Kidney tubule cell (primary cell): ENCODE measurements at places on chromosomes 13 and 19.

DNA sequence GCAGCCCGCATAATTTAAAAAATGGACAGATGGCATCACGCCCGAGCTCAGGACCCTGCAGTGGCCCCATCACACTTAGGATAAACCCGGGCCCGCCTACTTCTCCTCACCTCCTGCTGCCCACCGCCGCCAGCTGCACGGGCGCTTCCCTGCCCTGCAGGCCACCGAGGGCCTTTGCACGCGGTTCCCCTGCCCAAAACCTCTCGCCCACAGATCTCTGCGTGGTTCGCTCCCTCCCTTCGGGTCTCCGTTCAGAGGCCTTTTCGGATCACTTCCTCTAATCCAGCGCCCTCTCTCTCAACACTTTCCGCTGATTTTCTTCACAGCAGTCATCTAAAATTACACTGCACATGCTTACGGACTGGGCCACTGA, 1.8 kb downstream of the SHISA7 start:
- no peak for DNase-seq

DNA sequence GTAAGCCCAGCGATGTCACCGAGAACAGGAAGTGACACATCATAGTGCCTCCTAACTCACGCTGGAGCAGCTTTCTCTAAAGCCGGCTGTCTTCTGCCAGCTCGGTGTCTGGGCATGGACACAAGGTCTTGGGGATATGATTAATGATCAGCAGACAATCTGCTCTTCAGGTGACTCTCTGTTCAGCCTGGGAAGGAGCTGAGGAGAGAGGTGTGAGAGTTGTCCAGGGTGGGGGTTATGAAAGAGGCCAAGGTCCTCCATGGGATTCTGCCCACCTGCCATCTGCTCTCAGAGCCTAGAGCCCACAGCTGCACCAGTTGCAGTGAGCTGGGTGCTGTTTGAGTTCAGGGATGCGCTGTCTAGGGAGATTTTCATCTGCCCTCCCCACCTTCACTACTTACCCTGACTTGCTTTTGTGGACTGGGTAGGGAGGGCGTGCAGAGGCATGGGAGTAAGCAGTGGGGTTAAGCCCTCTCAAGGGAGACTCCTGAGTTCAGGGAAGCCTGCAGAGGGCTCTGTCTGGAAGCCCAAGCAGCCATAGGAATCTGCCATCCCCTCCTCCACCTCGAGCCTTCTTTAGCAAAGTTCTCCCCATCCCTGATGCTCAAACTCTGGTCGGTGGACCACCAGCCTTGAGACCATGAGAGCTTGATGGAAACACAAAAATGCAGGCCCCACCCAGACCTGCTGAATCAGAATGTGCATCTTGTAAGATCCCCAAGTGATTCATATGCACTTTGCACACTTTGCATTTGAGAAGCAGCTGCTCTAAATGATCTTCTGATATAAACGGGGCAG, 539.7 kb downstream of the RFC3 start:
- DNase-seq = peak; percentile 93

DNA sequence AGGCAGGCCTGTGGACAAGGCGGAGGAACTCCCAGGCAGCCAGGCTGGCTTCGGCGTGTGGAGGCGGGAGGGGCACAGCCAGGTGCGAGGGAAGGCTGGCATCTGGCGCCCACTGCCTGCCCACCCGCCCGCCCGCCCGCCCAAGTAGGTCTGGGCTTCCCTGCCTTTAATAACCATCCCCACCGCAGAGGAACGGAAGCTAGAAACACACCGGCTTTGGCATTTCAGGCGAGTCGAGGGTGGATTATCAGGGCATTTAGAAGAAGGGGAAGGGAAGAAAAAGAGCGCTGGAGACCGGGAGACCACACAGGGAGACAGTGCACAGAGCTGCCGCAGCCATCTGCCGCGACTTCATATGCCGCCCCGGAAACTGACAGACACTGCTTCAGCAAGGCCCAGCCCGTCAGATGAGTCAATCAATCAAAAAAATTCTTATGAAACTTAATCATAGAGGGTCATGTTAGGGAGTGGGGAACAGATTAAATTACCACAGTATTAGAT, 199.7 kb downstream of the TSHZ3 start:
- DNase-seq = no peak

DNA sequence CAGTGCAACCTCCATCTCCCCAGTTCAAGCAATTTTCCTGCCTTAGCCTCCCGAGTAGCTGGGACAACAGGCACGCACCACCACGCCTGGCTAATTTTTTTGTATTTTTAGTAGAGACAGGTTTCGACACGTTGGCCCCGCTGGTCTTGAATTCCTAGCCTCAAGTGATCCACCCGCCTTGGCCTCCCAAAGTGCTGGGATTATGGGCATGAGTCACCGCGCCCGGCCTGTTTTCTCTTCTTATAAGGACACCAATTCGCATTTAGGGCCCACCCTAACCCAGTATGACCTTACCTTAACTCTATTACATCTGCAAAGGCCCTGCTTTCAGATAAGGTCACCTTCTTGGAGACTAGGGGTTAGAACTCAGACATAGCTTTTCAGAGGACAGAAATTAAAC, 35.1 kb downstream of the TMEM161A start:
- DNase-seq = no peak

DNA sequence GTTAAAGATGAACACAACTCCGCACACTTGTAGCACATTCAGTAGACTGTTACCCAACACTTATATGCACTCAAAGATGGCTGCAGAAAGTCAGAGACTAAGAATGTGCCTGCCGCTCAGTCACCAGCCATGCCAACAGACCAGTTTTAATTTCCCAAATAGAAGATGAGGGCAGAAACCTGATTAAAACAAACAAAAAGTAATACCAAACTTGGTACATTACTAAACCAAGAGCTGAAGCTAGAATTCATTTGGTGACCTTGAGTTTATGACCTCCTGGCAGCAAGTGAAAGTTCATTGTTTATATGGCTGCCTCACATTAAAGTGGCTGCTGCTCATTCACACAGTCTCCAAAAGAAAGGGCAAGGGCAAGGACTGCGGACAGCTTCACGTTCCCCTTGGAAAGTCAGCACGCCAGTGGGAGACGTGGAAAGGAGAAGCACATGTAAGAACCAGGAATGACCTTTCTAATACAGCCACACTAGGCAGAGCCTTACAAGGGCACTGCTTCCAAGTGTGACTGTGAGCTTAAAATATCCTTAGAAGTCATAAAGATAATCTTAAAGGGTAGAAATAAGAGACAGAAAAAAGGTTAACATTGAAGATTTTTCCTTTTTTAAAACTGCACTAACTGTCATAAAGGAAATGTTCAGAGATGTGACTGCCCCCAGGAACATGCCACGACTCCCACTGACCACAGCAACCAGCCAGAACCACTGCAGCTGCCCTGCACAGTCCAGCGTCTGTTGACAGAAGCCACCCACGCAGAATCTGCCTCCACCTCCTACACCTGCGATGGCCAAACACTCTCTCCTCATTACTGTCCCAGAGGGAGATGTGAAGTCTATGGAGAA, 73.5 kb downstream of the STK24 start:
- DNase-seq = no peak

- no peak for DNase-seq
Measured at GRCh38 chr13:51581148-51581820, 3.0 kb upstream of the WDFY2 start.

GRCh38 chr13:36069881-36070366, 61.3 kb downstream of the DCLK1 start:
- no peak for DNase-seq

- DNase-seq = peak; percentile 97
Measured at GRCh38 chr19:35247526-35248309, 1.1 kb upstream of the LSR start.

GRCh38 chr19:49335784-49336481, 727 bp downstream of the CD37 start:
- no peak for DNase-seq

DNA sequence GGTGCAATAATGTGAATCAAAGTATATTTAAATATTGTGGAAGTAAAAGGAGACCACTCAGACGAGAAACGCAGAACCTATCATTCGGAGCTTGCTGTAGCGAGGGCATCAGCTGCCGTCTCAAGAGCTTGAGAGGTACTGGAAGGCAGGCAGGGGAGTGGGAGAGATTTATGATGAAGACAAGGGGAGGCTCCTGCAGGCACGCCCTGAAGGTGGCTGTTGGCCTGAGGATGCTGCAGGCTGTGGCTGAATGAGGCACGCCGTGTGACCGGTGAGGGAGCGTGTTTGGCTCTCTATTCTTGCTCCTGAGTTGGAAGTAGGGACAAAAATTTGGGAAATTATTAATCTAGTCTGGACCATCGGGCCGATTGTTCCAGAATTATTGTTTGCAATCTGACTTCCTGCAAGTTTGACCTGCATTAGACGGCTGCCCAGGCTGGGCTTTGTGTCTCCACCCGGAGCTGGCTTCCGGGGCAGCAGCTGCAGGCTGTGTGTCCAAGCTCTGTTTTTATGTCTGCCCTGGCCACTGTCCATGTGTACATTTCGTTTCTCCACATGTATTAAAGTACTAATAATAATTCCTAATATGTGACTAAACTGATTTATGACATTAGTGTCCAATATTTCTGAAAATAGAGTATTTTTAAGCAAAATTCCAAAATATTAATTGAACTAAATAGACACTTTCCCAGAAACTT, 91.1 kb upstream of the ANKRD10 start:
- peak; percentile 29 for DNase-seq

GRCh38 chr13:35926859-35927530, 204.2 kb downstream of the DCLK1 start:
- peak; percentile 17 for DNase-seq

- DNase-seq = no peak
Measured at GRCh38 chr19:52600639-52601024, 30.5 kb downstream of the ZNF701 start.

GRCh38 chr13:113923376-113924063, 50.4 kb downstream of the C13orf46 start:
- no peak for DNase-seq

GRCh38 chr19:54955376-54955775, 8.0 kb upstream of the NLRP7 start:
- no peak for DNase-seq

DNA sequence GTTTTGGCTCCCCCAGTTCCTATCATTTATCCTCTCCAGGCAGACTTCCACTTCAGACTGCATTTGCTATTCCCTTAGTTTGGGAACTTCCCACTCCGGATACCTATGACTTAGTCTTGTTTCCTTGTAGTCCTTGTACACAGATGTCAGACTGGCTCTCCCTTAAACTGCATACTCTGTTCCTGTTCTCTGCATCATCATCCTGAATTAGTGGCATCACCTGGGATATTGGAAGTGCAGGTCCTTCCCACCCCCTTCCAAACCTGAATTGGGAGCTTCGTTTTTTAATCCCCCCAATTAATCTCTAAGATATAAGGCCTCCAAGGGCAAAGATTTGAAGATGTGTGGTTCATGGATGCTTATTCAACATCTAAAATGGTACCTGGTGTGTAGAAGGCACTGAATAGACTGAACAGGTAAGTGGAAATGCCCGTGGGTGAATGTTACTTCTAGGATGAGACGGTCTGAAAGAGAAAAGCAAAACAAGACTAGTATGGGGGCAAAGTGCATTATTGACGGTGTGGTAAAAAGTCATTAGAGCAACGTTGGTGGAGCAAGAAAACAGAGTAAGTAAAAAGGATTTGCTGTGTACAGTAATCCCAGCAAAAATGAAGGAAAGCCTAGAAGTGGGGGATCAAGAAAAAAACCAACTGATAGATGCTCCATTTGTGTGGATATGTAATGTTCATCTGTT, 9.6 kb downstream of the MIR17HG start:
- no peak for DNase-seq

DNA sequence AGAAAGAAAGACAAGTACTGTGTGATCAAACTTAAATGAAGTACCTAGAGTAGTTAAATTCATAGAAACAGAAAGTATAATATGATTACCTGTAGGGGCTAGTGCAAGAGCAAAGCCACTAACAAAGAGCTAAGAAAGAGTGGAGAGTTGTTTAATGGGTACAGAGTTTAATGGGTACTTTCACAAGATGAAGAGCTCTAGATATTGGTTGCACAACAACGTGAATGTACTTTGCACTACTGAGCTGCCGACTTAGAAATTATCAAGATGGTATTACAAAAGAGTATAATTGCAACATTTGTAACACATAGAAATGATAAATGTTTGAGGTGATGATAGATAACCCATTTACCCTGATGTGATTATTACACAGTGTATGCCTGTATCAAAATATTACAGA, 140.3 kb upstream of the GPC6 start:
- no peak for DNase-seq

DNA sequence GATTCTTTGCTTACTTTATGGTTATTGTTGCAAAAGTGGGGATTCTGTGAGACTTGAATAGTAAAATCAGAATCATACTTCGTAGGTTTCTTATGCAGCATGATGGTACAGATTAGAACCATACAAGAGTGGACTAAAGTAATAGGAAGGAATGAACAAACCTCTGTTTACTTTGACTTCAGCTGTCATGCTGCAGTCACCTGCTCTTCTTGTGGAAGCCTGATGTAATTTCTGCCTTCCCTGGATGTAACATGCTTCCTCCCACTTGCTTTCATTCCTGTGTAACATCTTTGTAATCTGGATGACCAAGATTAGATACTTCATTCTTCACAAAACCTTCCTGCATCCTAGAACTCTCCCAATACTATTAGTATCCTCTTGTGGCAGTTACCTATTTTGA, 235.0 kb downstream of the PCCA start:
- DNase-seq = no peak

DNA sequence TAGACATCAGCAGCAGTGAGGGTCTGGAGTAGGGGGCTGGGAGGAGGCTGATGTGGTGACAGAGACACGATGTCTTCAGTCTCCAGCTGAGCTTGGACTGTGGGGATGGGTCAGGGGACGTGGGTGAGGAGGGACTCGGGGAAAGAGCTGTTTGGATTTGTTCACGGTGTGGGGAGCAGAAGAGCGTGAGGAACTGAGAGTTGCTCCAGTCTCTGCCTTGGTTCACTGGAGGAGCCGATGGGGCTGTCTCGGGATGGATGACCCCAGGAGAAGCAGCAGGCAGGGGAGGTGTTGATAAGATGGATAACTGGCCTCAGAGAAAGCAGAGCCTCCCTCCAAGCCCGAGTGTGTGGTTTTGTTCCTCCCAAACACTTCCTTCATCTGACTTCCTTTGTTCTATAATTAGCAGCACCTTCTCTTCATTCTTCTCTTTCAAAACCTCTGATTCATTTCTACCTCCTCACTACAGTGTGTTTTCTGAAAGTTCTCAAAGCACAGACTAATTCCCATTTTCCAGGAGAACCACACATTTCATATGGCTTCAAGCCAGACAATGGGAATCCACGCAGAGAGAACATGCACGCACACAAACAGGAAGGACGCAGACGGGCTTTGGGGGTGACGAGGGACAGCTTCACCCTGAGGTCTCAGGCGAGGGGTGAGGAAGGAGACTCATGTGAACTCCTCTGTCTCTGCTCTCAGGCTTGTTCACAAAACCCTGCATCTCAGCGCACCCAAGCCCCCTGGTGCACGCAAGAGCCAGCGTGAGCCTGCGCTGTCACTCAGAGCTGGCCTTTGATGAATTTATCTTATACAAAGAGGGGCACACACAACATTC, 18.6 kb downstream of the LAIR2 start:
- no peak for DNase-seq

DNA sequence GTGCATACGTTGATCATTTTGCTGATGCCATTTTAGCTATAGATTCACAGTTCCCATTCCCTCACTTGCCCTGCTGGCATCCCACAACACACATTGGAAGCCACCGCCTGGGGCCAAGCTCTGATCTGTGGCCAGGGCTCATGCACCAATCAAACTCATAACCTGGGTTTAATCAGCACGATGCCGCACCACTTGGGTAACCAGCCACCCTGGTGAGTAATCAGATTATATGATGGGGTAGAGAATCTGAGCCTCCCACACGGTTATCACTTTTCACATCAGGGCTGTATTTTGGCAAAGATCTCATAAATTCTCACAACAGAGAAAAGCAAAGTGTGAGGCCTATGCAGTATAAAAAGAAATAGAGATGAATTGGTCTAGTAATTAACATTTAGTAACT, 66.0 kb upstream of the TNFRSF19 start:
- peak; percentile 6 for DNase-seq

GRCh38 chr13:87777387-87777786, 106.2 kb downstream of the SLITRK5 start:
- DNase-seq = peak; percentile 2
